ENCODE measurements at places on chromosomes 6 and 20.

GRCh38 chr6:52515219-52515960 is 61.5 kb downstream of the TRAM2 start:
- no peak for DNase-seq

- DNase-seq, result peak; percentile 56
Observed at GRCh38 chr6:17962436-17963031, 24.9 kb downstream of the KIF13A start.

DNA sequence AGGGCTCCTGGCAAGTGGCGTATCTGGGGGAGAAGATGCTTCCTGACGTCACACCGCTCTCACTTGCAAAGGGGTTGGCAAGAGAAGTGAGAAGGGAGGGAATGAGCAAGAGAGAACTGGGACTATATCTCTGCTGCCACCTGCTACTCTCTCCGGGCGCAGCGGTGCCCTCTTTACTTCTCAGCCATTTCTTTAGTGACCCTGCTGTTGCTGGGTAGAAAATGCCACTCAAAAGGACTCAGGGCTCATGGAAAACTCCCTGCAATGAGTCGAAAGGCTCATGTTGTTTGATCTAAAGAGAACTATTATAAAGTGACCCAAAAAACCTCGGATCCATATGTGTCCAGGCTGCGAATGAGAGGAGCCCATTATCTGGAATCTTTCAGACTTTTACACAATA is 401.8 kb downstream of the SAMD5 start:
- no peak for DNase-seq

GRCh38 chr6:14945461-14946185 is 300.2 kb upstream of the JARID2 start:
- peak; percentile 35 for DNase-seq

GRCh38 chr6:105282631-105283585 is 103.1 kb upstream of the POPDC3 start:
- DNase-seq, result no peak

DNA sequence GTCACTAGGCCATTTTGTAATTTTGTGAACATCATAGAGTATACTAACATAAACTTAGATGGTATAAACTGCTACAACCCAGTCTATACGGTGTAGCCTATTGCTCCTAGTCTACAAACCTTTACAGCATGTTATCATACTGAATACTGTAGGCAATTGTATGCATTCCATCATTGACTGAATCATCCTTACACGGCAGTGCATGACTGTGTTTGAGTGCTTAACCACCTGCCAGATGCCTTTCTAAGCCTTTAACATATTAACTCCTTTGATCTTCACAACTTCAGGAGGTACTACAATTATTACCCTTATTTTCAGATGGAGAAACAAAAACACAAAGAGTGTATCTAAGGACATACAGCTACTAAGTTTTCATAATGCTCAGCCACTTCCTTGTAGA is 14.0 kb downstream of the DPPA5 start:
- no peak for DNase-seq

DNA sequence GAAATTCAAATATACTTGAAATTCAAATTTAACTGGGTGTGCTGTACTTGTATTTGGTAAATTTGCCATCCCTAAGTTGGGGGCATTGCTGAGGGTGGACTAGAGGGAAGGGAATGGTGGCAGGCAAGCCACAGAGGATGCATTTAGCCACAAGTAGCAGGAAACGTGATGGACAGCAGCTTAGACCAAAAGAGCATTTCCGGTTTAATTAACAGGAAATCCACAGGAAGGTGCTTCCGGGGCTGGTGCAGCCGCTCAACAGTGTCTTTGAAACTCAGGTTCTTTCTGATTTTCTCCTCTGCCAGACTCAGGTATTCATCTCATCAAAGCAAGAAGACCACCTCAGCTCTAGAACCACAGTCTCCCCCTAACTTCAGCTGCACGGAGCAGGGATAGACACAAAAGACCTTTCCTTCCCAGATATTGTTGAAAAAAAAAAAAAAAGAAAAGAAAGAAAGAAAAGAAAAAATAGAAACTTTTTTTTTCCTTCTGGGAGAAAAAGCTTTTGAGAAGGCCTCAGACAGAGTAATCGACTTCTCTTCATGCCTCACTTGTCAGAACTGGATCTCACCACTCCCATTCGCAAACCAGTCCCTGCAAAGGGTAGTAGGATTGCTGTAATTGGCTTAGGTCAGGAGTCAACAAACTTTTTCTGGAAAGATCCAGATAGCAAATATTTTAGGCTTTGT is 8.0 kb upstream of the BCAS1 start:
- DNase-seq, result no peak

Data from WERI-Rb-1 (cell line).